Stimulated activated CD8-positive, alpha-beta memory T cell treated with anti-CD3 and anti-CD28 coated beads, Interleukin-12 subunit alpha, Interleukin-12 subunit beta, amount 100 ng/mL, for 4 hours (primary cell): ENCODE measurements at places on chromosomes 1 and 21.

DNA sequence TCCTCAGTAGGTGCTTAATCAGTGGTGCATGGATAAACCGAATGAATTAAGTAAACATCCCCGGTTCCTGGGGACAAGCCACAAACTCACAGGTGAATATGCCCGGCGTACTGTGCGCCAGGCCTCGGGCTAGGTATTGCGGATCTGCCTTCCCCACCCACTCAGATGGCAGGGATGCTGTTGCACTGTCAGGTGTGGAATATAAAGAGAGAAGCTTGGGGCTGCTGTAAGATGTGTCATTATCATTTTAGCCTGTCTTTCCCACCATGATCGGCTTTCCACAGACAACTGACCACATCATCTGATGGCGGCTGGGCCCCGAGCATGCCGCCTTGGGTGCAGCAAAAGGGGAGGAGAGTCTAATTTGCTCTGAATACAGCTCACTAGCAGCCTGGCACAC is 45.4 kb upstream of the LRP8 start:
- no peak for DNase-seq

DNA sequence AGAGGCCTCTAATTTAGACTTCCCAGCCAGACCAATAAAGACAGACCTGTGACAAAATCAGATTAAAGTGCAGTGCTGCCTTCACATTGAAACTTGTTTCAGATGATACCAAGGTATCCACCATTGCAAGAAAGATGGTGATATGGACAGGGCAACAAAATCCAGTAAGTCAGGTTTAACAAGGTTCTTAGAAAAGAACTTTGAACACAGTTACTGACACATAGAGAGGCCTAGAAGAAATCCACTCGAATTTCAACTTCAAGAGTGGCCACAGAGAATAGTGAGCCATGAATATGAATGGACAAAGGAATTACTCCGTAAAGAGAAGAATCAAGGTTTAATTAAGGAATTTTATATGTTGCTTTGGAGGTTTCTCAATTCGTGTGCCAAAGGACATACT is 230.4 kb downstream of the KCNT2 start:
- no peak for DNase-seq

DNA sequence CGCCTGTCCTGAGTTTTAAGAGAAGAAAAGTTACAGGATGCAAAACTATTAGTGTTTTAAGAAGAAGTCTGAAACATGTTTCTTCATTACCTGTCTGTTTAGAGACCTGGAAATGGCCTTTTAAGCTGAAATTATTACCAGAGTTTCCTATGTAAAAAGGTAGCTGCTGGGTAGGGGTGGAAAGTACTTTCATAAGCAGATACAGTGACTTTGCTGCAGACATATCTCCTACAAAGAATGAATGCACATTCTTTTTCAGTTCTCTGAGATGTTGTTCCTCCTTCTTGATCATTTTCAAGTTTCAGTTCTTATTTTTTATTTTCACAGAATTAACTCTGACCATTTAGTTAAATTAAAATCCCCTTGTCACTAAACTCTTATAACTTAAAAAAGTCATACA is 1329.6 kb downstream of the KCNT2 start:
- no peak for DNase-seq

DNA sequence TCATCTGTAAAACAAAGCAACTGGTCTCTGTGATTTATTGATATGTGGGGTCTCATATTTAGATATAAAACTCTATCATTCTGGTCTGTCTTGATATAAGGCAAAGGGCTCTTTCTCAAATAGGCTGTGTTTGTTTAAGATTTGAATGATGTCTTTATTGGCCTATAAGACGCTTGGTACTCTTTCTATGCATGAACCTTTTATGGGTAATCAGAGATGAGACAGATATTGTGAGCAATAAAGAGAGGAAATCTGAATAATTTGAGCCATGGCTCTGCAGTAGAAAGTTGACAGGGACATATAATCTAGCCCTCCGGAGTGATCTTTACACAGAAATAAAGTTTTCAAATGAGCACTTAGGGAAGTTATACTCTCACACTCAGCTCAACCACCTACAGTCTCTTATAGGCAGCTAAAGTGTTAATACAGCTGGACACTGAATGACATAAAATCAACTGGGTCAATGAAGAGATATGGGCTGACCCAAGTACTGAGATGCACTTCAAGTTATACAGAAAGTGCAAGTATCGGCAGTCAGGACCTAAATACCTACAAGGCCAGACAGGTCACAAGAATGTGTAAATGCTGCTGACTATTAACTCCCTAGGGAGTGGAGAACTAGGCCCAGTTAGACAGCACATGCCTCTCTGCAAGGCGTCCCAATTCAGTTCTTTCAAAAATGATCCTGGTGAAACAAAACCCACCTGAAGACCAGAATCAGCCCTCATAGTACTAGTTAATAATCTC is 111.0 kb downstream of the PTPN14 start:
- DNase-seq, result no peak

DNA sequence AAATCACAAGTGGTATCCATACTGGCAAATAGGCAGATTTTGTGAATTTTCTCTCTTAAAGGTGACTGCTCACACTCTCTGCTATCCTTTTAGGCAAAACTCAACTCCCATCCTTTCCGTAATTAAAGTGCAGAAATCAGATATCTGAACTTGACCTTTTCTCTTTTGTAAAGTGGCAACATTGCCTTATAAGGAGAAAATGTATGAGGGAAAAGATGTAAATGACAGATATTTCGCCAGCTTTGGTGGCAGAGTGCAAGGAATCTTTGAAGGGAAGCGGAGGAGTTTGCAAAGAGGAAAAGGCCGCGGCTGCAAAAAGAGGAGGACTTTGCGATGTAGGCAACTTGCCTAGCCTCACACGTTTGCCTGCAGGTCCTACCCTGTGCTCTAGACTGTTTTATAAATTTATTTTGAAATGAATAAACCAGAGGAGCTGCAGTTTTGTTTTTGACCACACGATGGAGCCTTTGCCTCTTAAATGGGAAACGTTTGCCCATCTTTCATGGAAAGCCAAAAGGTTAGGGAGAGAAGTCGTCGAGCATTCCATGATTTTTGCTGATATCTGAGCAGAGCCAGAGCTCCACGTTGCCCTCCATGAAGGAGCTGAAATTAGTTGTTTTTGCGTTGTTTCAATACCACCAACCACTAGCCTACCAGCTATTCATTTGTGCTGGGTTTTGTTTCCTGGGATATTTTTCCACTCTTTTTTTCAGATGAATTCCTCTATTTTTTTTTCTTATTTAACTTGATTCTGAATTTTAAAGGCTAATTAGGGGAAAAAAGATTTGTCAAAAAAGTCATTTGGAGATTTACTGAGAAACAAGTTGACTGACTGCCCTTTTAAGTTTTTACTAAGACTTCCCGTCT is 242.3 kb downstream of the LMX1A start:
- DNase-seq, result no peak

DNA sequence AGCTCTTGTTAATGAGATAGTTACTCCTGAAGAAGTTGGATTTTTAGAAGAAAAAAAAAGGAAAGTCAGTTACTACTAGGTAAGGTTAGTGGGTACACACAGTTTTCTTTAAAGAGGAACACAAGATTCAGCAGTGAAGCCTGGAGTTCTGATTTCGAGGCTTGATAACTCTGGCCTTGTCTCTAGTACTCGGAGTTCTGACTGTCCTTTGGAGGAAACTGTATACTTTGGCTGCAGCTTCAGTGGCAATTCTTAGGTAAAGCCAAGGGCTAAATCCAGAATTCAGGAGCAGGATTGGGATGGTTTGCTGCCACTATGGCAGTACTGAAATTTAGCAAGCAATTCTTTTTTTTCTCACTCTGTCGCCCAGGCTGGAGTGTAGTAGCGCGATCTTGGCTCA is 9.2 kb downstream of the ACADM start:
- DNase-seq, result no peak

DNA sequence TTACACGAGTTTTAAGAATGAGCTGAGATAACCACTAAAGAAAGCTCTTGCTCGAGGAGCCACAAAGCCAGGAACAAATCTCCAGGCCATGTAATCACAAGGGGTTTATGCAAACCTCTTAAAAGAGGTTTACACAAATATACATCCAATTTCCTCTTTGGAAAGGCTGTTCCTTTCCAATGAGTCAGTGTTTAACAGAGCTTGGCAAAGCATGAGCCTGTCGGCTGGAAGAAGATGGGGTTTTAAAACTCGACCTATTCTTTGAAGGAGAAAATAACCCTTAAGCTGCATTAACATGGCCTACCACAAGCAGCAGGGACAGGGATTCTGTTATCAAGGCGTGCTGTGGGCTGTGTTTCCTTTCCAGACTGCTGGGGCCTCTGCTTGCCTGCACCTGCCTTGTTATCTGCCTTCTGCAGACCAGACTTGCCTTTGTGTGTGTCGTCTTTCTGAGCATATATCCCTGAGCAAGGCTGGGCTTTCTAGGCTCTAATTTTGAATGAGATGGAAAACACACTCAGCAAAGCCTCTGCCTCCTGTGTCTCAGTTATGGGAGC is 40.6 kb upstream of the CYP2J2 start:
- no peak for DNase-seq

DNA sequence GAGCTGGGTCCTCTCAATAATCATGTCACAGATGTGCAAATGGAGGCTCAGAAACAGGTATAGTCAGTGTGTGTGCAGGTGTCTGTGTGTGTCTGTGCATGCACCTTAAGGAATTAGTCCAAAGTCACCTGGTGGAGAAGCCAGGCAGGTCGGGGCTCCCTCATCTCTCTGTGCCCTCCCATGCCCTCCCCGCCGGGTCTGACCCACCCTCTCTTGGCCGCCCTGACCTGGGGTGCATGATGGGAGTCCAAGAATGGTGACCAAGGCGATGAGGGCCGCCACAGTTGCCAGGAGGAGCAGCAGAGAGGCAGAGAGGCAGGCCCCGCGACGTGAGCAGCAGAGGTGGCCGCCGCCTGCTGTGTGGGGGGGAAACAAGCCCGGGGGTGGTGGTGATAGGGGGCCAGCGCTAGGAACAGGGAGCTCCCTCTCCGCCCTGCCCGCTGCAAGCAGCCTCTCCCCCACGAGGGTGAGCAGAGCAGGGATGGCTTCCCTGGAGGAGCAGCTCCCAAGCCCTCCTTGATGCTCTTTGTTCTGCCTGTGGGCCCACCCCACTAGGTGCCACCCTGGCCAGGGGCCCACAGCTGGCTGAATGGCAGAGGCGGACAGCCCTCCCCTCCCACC is 3.9 kb downstream of the LDLRAD1 start:
- no peak for DNase-seq

DNA sequence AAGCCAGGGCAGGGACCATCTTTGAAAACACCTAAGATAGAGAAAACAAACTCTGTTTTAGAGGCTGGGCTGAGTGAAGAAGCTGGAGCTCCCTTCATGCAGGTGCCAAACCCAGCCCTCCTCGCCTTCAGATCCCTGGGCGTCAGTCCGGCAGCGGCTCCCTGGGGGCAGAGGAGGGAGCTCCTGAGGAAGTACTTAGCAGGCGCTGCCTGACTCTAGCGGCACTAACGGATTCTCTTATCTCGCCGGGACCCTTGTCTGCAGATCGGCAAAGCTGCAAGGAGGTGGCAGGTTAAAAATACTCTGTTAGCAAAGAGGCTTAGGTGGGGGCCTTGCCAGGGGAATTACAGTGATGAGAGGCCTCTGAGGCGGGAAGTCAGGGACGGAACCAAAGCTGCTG is 79.6 kb downstream of the PLXNA2 start:
- no peak for DNase-seq

DNA sequence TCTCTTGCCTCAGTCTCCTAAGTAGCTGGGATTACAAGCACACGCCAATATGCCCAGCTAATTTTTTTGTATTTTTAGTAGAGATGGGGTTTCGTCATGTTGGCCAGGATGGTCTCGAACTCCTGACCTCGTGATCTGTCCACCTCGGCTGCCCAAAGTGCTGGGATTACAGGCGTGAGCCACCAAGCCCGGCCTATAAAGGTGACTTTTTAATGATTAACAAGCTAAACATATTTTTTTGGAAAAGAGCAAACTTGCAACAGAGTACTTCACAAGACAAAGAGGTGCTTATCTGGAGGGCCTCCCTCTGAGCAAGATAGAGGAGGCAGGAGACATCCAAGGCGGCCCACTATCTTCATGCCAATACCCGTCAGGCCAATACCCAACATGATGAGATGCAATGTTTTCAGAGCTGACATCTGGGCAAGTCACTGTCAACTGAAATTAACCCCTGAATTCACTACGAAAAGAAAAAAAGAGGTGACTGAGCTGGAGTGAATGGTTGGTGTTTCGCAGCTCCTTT is 10.5 kb downstream of the BCAR3 start:
- no peak for DNase-seq

- DNase-seq, result peak; percentile 21
Observed at GRCh38 chr1:231420959-231421545, 1.0 kb downstream of the EGLN1 start.

- no peak for DNase-seq
Observed at GRCh38 chr1:187624812-187625545, 796.2 kb downstream of the PLA2G4A start.
